H9 (cell line): ENCODE measurements at places on chromosomes 1 and 21. TPM values are rescaled to one million over a fixed set of nuclear protein-coding genes. Genes with fewer than 3 reads are reported as not detected.

- DNase-seq = peak; percentile 80
These were observed 31.7 kb upstream of the TMEM125 start for GRCh38 chr1:43238085-43238484.

DNA sequence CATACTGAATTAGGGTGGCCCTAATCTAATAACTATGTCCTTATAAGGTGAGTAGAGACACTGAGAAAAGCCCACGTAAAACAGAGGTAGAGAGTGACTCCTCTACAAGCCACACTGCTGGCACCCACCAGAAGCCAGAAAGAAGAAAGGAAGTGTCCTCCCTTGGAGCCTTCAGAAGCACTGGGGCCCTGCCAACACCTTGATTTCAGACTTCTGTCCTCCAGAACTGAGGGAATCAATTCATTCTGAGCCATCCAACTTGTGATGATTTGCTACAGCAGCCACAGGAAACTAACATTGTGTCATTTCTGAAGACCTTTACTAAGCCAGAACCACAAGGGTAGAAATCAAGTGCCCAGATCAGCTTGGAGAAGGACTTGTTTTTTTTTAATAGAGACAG is 15.0 kb downstream of the GNB1 start:
- DNase-seq = no peak

DNA sequence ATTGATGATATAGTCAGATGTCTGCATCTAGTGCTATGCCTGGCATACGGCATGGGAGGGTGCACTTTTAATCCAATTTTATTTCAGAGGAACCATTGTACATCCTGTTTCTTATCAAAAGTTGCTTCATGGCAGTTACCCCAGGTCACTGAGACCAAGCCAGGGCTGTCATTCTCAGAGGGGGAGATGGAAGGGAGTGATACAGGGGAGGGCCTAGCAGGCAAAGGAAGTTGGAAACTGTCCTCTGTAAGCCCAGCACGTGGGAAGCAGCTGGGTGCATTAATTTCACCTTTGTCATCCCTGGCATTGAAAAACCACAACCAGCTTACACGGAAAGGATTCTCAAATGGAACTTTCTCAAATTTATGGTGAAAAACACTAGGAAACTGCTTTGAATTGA is 458.7 kb upstream of the ADAMTS5 start:
- DNase-seq = no peak

- peak; percentile 8 for DNase-seq
These were observed 224.2 kb upstream of the JUN start for GRCh38 chr1:59007820-59008598.

DNA sequence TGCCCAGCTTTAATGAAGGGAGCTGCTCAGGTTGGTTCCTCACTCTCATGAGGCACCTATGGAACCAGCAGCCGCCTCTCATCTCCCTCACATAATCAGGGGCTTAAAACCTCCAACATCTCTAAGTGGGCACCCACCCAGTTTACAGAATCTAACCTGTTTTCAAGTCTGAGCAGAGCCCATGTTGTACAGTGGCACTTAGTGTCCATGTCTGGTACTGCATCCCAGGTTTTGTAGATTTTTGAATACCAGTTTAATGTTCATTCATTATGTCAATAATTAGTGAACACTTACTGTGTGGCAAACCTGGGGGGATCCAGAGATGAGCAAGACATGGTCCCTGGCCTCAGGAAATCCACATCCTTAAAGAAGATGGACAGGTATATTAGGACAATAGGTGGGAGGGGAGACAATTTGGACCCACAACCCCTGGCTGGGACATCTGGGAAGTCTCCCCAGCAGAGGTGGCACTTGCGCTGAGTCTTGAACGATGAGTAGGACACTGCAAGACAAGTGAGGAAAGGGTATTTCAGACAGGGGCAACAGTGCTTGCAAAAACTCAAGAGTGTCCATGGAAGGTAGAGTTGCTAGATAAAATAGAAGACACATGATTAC is 83.3 kb downstream of the LACTBL1 start:
- DNase-seq = no peak

- no peak for DNase-seq
These were observed 60.7 kb downstream of the CDC14A start for GRCh38 chr1:100413035-100413434.

- no peak for DNase-seq
These were observed 1.2 kb downstream of the MAN1A2 start for GRCh38 chr1:117368116-117369108.

GRCh38 chr1:28273216-28273860 is 14.0 kb downstream of the SESN2 start:
- DNase-seq = no peak

GRCh38 chr1:201930137-201930536 is 16.2 kb downstream of the LMOD1 start:
- DNase-seq = no peak

DNA sequence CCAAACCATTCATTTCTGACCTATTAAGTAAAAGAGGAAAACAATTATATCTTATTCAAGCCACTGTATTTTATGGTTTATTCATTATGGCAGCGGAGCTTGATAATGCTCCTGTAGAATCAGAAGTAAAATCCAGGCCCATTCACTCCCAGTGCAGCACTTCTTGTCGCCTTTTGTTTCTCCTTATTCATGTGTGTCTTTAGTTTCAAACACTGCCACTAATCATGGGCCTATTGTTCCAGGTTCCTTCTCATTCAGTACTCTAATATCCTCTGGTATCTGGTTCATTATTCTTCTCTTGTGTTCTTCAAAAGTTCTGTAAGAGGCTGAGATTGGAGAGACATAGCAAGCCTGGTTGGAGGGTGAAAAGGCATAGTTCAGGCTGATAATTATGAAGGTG is 218.3 kb downstream of the LRRIQ3 start:
- no peak for DNase-seq

- DNase-seq = no peak
These were observed 3.7 kb downstream of the CYB561D1 start for GRCh38 chr1:109497449-109498160.

DNA sequence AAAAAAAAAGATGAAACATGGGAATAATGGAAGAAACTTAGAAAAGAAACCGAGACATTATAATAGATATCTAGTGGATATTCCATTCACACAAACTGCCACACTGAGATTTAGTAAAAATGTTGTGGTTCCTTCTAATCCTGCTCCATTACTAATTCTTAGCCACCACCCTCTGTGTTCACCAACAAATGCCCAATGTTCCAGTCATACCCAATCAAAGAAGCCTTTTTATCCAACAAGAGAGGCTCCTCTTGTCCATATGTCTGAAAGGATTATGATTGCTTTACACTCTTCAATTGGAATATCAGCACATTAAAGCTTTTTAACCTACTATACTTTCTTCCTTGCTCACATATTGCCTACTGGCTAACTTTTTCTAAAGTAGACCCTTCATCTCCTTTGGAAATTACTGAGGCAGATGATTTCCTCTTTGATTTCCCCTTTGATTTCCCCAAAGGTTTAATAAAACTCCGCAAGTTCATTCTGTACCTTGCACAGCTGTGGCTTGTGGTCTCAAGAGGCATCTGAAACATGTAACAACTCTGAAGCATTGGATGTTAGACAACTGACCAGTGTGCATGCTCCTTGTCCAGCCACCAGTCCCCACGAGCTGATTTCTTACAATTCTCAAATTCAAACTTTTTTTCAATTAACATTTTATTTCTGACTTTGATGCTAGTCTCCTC is 305.6 kb upstream of the LYPLAL1 start:
- no peak for DNase-seq

- DNase-seq = no peak
These were observed 1.9 kb downstream of the CDC73 start for GRCh38 chr1:193123751-193124150.

- peak; percentile 79 for DNase-seq
These were observed 36.6 kb downstream of the RABIF start for GRCh38 chr1:202852163-202852904.

- DNase-seq = no peak
These were observed 463.9 kb downstream of the OMA1 start for GRCh38 chr1:58082596-58082995.

DNA sequence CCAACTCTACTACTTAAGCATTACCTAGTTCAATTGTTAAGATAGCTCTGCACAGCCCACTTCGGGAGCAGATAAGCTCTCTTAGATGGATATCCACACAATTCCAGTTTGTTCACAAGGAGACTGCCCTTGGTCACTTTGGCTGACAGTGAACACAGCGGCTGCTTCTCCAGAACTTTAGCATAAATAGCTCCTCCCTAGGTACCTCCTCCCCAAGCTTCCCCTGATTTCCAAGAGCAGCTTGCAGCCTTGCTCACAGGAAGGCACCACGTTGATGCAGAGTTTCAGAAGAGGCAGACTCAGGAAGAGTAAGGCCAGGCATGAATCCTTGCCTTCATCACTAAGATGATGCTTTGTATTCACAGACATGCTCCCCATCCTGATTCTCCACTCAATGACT is 24.7 kb downstream of the TFF3 start:
- no peak for DNase-seq

- DNase-seq = no peak
These were observed 25.6 kb downstream of the RNF187 start for GRCh38 chr1:228512781-228513198.

DNA sequence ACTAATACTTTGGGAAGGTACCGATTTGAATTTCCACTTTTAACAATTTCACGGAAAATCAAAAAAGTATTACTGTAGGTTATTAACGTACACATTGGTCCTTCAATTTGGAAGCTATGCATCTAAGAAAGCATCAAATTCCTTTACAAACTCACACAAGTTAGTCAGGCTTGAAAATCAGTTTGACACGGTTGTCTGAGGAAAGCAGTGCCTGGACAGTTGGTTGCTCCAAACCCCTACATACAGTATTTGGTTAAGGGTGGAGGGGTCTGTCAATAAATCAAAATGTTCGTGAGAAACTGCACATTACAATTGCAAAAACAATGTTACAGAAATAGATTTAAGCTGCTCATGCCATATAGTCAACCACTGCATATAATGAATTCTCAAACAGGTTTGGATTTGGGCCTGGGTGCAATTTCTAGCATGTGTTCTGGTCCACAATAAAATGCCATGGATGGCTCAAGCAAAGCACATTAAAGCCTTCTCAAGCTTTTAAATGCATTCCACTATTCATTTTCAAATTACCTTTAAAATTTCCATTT is 19.9 kb upstream of the RBM34 start:
- DNase-seq = no peak

GRCh38 chr1:232593717-232594502 is 36.0 kb downstream of the SIPA1L2 start:
- no peak for DNase-seq

DNA sequence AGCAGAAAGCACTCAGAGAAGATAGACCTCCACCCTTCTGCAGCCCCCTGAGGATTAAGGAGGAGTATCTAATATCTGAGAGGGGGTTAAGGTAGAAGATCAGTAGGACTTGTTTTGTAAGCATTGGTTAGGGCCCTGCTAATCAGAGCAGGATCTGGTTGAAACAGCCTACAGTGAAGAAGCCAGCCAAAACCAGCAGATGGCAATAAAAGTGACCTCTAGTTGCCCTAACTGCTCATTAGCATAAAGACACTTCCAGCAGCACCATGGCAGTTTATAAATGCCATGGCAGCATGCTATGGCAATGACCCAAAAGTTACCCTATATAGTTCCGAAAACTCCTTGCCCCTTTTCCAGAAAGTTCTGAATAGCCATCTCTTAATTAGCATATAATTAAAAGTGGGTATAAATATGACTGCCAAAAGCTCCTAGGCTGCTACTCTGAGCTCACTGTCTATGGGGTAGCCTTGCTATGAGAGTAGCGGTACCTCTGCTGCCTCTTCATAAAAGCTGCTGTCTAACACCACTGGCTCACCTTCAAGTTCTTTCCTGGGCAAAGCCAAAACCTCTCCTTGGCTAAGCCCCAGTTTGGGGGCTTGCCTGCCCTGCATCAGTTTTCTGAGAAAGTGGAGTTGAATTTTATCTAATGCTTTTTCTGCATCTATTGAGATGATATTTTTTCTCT is 254.2 kb downstream of the PAPPA2 start:
- DNase-seq = no peak

DNA sequence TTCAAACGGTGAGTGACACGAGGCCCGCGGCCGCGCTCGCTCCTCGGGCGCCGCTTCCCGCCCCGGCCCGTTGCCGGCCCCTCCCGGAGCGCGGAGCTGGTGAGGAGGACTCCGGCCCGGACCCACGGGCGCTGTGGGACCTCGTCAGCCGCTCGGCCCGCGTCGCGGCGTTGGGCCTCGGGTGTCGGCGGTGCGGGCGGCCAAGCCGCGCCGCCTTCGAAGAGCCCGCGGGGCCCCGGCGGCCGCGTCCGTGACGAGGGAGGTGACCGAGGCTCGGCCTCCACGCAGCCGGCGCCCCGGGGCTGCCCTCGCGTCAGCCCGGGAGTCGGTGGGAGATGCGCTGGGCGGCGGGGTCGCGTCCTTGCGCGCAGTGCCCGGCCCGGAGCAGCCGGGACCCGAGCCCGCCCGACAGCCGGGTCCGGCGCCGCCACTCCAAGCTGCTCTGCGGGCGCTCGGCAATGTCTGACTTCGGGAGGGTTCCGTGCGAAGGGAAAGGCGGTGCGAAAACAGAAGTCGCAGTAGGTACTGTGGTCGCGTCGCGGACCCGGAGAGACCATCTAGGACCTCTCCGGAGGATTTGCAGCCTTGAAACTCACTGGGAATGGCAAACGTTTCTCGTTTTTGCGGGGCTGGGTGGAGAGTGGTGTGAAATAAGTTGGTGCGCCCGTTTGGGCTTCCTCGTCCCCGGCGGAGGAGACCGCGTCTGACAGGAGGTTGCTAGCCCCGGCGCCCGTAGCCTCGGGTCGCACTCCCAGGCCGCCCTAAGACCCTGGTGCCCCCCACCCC is 829 bp downstream of the SPEN start:
- DNase-seq = peak; percentile 50

DNA sequence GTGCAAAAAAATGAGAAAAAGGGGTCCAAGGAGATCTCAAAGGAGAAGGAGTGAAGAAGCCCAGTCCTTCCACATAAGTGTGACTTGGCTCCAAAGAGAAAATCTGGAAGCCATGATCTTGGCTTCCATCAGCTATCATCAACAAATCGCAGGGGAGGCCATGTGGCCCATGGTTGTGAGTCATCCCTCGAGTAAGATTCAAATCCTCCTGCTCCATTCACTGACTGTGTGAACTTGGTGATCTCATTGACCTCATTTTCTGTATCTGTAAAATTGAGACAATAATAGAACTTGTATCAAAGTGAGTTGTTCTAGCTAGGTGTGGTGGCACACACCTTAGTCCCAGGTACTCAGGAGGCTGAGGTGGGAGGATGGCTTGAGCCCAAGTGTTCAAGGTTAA is 79.1 kb upstream of the OLIG2 start:
- DNase-seq = no peak

The PCNX2 gene
- total RNA-seq = 42.0 and 45.1 TPM in 2 replicates

The LRRC53 gene
- not detected in 2 replicates for total RNA-seq

The SKI gene
- 88.8 and 89.5 TPM in 2 replicates for total RNA-seq

The RHOU gene
- 3.9 and 4.2 TPM in 2 replicates for total RNA-seq

The PGLYRP3 gene
- total RNA-seq = not detected in 2 replicates

The AQP10 gene
- total RNA-seq = not detected in 2 replicates

The AMY1B gene
- not detected in 2 replicates for total RNA-seq

The DDI2 gene
- total RNA-seq = 45.0 and 51.0 TPM in 2 replicates

The TRIM67 gene
- not detected in 2 replicates for total RNA-seq

The CSMD2 gene
- 5.2 and 6.4 TPM in 2 replicates for total RNA-seq

The FMO5 gene
- total RNA-seq = 0.61 and 0.72 TPM in 2 replicates

The GSTM5 gene
- not detected in 2 replicates for total RNA-seq

The GLIS1 gene
- 0.11 and 0.28 TPM in 2 replicates for total RNA-seq

The CYP4X1 gene
- total RNA-seq = 0.44 and 0.50 TPM in 2 replicates

The SPATA17 gene
- 0.37 and 0.44 TPM in 2 replicates for total RNA-seq

The CLEC20A gene
- not detected in 2 replicates for total RNA-seq

The ATP6V1G3 gene
- total RNA-seq = not detected in 2 replicates

The IL19 gene
- total RNA-seq = not detected in 2 replicates
